ENCODE measurements at places on chromosomes 16 and 17.

DNA sequence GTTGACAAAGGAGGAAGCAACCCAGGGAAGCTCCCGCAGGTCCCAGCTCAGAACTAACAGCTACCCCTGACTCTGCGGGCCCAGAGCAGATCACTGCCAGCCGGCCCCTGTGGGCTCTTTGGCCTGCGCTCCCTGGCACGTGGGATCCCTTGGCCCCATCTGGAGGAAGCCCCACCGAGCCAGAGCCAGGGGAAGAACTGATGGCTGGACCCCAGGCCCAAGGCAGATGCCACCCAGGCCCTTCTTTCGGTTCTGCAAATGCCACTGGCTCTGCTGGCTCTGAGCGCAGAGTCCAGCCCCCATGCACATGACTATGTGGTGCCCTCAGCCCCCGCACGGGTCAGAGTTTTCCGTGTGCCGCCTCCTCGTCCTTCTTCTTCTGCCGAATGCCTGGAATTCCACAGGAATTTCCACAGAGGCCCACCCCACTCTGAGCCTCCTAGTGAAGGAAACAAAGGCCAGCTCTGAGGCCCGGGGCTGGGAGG lies 35.8 kb upstream of the SNN start:
- DNase-seq = no peak

- no peak for DNase-seq
These were observed 64.4 kb downstream of the KSR1 start for GRCh38 chr17:27520491-27521185.

DNA sequence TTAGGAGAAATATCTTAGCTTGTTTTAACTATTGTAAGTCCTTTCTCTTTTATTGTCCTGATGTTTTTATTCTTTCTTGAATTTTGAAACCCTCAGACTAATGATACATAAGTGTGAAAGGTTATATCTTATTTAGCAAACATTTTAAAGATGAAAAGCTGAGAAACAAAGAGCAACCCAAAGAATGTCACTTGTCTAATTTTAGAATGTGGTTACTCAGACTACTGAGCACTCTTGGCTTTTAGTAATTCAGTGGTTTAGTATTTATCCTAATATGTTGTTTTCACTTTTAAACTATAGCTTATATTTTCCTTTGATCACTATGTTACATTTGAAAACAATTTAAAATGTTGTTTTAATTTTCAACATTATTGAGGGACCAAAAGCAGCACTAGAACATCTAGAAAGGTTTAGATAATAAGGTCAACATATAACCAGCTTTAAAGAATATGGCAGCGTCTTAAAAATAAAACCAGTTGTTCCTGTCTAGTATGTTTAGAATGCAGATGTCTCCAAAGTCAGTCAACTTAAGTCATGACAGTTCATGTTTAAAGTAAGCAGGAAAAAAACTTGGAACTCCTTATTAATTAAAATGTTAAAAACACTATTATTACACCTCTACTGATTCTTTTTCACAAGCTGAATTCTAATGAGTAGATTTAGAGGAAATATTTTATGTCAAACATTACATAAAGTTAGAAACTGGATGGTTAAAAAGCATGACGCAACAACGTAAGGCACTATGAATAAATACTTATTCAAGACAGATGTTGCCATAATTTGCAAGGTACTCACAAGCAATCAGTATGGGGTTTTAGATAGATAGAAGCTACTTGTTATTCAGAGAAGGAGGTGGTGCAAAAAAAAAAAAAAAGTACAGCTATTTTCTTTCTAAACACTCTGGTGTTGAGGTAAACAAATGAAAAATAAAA lies 2.4 kb downstream of the MBTD1 start:
- peak; percentile 28 for DNase-seq

DNA sequence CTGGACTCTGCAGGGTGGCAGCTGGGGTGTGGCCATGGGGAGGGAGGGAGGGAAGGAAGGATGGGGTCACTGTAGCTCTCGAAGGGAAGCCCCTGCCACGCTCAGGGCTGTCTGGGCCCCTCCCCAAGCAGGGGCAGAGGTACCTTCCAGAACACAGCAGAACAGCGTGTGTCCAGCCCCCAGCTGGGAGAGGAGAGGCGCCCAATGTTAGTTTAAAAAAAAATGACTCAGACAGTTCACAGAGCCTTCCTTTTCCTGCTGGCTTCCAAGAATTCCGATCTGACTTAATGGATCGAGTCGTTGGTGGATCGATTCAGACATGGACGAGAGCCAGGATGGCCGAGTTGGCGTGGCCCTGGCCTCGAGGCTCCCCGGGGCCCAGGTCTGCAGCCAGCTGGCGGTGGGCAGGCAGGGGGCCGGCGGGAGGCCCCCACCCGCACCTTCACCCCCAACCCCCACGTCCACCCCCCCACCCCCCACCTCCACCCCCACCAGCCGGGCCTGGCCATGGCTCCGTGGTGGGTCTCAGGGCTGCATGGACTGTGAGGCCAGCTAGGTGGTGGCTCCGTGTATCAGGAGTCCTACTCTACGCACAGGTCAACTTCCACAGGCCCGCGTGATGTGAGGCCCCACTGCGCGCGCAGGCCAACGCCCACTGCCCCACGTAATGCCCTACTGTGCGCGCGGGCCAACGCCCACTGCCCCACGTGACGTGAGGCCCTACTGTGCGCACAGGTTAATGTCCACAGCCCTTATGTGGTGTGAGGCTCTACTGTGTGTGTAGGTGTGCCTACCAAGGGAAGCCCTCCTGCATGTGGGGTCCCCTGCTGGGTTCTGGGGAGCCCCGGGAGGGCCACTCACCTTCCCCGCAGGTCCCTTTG lies 21.8 kb downstream of the CACNA1H start:
- DNase-seq = no peak

DNA sequence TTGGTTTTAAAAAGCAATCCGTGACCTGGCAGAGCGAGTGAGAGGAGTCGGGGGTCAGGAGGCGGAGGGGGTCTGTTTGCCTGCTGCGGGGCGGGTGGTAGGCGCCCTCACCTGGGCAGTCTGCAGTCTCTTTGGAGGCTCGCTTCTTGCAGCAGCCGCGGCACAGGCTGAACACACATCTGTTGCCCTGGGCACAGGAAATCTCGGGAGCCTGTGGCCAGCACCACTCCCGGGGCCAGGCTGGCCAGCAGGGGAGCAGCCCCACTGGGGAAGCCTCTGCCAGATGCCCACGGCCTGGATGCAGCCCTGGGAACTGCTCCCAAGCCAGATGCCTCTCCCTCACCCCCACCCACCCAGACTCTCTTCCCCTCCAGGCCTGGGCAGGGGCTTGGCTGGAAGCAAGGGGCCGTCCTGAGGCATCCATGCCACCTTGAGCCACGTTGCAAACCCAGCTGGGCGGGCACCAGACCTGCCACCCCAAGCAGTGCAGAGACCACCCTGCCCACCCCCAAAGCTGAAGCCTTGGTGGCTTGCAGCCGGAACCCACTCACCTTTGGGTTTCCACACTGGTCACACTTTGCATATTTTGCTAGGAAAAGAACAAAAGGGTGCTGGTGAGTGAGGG lies 6.6 kb downstream of the GPS1 start:
- no peak for DNase-seq

DNA sequence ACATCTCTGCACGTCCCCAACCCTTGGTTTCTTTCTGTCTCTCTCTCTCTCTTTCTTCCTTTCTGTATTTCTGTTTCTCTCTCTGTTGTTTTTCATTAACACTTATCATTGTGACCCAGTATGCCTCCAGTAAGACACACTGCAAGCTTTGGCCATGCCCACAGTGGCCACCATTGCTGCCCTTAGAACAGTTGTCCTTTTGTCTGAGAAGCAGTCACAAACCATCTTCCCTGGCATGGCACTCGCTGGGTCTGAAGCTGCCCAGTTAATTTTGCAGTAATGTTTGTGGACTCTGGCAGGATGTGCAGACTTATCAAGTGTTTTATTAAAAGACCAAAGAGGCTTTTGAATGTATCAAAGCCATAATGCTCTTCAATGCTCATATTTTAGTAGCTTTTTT lies 146.9 kb downstream of the MSI2 start:
- no peak for DNase-seq

All from AML-193 (cell line).